Osteoblast (primary cell): ENCODE measurements at places on chromosomes 3 and 15. TPM values are rescaled to one million over a fixed set of nuclear protein-coding genes. Genes with fewer than 3 reads are reported as not detected.
A peak's percentile ranks its signal among the peaks of the same experiment; 100 is the strongest.

DNA sequence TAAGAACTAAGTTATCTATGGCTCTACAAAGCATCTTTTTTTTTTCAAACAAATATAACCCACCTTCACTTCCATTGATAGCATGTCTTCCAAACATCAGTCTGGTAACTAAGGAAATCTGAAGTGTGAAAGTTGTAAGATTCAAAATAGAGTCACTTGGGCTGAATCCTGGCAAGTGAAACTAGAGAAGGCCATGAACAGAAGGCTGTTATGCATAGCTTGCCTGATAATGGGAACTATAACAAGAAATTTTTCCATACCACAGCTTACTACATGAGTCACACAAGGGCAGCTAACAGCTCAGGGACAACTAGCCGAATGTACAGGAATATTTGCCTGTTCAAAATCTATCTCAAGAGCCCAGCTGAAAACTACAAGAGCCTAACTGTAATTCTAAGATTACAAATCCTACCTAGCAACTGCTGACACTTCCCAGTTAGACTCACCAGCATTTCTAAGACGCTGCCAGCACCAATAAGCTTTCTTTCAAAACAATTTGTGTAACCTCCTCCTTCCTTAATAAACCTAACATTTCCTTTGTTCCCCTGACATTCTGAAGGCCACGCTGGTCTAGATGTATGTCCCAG is 1066.5 kb downstream of the PLOD2 start:
- no peaks in the 10 kb centered on the region for H3K27me3 ChIP-seq
- no peak overlapping the region for H3K4me3 ChIP-seq
- no peak overlapping the region for H3K27ac ChIP-seq
- no peak for DNase-seq

DNA sequence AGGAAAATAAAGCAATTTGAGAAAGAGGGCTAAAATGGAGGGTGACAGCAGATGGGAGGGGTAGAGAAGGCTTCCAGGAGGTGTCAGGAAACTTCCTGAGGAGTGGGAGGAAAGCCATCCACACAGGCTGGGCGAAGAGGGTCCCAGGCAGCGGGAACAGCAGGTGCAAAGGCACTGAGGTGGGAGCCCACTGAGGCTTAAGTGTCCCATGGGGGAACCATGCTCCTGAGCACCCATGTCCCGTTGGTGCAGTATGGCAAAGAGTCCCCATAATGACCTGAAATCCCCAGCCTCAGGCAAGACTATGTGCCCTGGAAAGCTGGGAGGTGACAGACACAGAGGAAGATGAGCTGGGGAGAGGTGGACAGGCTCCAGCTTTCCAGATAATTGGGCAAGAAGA is 30.0 kb downstream of the CFAP100 start:
- H3K27ac ChIP-seq = no peak overlapping the region
- DNase-seq = no peak
- no peaks in the 10 kb centered on the region for H3K4me1 ChIP-seq
- no peaks in the 10 kb centered on the region for H3K27me3 ChIP-seq
- H3K4me3 ChIP-seq = no peak overlapping the region
- no peaks in the 10 kb centered on the region for H3K36me3 ChIP-seq

DNA sequence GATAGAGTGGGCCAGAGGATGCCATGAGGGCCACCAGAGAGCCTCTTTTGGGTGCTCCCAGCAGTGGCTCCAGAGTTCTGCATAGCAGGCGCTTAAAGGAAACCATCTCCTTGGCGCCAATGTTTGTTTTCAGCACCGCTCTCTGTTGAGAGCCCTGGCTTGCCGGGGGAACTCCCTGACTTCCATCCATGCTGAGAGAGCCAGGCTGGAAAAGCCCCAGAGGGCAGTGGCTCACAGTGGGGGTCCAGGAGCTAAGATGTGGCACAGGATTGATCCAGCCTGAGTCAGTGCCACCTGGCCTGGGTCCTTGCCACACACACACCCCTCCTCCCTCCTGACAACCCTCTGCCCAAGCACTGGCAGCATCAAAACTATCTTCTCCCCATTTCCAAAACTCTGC is 50.4 kb upstream of the HACD2 start:
- H3K36me3 ChIP-seq = peaks cover 62% of the 10 kb centered on the region
- peaks cover 12% of the 10 kb centered on the region for H3K4me1 ChIP-seq
- no peak overlapping the region for H3K4me3 ChIP-seq
- H3K27ac ChIP-seq = no peak overlapping the region
- no peak for DNase-seq

DNA sequence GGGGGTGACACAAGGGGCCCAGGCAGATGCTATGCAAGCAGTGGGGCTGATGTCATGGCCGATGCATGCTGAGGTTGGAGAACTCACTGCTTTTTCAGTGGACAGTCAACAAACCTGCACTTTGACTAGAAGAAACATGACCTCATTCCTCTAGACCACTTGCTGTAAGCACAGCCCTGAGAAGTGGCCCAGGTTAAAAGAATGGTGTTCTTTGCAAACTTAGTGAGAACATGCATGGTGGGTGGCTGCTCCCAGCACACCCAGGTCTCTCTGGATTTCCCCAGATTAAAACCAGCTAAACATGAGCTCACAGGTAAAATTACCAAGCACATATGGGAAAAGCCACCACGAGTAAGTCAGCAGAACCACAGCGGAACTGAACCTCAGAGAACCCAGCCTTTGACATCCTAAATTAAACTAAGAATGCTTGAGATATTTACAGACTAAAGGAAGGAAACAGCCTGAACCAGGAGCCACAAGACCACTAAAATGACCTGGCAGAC is 15.5 kb downstream of the DLEC1 start:
- no peaks in the 10 kb centered on the region for H3K4me1 ChIP-seq
- no peak for DNase-seq
- H3K36me3 ChIP-seq = no peaks in the 10 kb centered on the region
- H3K27me3 ChIP-seq = peaks cover 2% of the 10 kb centered on the region

- H3K4me3 ChIP-seq = no peak overlapping the region
- H3K27me3 ChIP-seq = no peaks in the 10 kb centered on the region
- DNase-seq = no peak
- peaks cover 17% of the 10 kb centered on the region for H3K4me1 ChIP-seq
- peaks cover 6% of the 10 kb centered on the region for H3K36me3 ChIP-seq
These were observed 48.9 kb downstream of the RFTN1 start for GRCh38 chr3:16464511-16465148.

DNA sequence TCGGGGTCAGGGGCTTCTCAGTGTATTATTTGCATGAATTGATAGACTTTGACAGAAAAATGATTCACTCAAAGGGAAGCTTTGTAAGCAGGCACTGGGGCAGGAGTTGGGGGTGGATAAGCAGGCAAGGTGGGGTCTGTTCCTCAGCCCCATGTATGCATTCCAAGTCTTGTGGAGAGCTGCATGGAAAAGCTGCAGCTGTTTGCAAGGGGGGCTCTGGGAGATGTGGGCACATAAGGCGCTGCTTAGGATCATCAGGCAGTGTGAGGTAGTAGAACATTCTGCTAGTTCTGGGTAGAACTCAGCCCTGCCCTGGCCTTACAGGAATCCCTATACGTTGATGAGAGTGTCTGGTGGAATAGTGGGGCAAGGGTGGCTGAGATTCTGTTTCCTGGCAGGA is 154.2 kb upstream of the LRIG1 start:
- no peaks in the 10 kb centered on the region for H3K27me3 ChIP-seq
- no peaks in the 10 kb centered on the region for H3K4me1 ChIP-seq
- H3K27ac ChIP-seq = no peak overlapping the region
- no peak for DNase-seq

DNA sequence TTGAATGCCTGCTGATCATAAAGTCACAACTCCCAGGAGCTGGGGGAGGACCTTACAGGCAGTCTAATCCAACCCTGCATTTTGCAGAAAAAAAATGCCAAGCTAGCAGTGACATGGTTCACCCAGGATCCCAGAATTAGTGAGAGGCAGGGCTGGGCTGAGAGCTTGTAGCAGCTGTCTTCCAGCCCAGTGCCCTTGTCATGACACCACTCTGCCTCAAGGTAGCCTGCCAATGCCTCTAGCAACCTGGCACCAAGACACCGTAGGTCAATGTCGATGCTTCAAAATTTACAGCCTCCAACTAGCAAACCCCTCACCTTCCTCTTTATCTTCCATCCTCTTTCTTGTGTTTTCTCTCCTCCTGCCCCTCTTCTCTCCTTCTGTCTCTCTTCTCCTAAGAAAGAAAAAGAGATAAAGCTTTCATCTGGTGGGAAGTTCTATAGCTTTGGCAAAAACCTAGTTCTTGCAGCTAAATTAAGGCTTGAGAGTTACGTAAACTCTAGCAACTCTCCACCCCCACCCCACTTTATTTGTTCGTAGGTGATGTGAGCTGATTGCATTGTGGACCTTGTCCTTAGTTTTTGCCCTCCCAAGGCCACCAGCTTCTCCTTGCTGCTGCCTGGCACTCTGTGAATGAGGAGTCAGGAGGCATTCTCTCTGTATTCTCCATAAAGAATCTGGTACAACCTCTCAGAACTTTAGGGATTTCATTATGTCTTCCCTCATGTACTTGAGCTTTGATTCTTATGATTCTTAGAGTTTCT is 18.3 kb upstream of the BFSP2 start:
- H3K27me3 ChIP-seq = peaks cover 6% of the 10 kb centered on the region
- H3K4me3 ChIP-seq = no peak overlapping the region
- no peaks in the 10 kb centered on the region for H3K4me1 ChIP-seq
- no peak for DNase-seq
- no peak overlapping the region for H3K27ac ChIP-seq

DNA sequence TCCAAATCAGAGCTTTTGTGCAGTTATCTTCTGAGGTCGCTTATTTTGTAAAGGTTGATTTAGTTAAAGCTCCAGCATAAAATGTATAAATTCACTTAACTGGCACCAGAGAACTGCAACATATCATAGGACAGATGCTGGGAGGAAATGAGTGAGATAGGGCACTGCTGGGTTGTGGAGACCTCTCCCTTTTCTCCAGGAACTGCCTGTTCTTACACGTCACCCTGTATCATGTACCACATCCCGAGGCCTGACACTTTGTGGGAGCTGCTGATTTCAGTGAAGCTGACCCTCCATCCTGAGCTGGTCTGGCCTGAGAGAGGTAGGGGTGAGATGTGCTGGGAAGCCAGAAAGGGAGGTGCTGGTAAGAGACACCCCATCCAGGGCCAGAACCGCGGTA is 213.8 kb upstream of the FEZF2 start:
- no peaks in the 10 kb centered on the region for H3K27me3 ChIP-seq
- peak overlapping the region; percentile 35 for H3K4me3 ChIP-seq
- DNase-seq = no peak
- H3K36me3 ChIP-seq = no peaks in the 10 kb centered on the region
- H3K27ac ChIP-seq = peak overlapping the region; percentile 95

- H3K36me3 ChIP-seq = no peaks in the 10 kb centered on the region
- no peak overlapping the region for H3K27ac ChIP-seq
- peak; percentile 18 for DNase-seq
- no peaks in the 10 kb centered on the region for H3K4me1 ChIP-seq
These were observed 654.9 kb upstream of the KCNMB2 start for GRCh38 chr3:177881351-177881750.

DNA sequence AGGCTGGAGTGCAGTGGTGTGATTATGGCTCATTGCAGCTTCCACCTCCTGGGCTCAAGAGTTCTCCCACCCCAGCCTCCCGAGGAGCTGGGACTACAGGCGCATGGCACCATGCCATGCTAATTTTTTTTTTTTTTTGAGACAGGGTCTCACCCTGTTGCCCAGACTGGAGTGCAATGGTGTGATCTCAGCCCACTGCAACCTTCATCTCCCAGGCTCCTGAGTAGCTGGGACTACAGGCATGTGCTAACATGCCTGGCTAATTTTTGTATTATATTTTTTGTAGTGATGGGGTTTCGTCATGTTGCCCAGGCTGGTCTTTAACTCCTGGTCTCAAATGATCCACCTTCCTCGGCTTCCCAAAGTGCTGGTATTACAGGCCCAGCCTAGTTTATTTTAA is 4.0 kb downstream of the TEX9 start:
- peaks cover 5% of the 10 kb centered on the region for H3K4me1 ChIP-seq
- H3K4me3 ChIP-seq = no peak overlapping the region
- no peaks in the 10 kb centered on the region for H3K27me3 ChIP-seq

DNA sequence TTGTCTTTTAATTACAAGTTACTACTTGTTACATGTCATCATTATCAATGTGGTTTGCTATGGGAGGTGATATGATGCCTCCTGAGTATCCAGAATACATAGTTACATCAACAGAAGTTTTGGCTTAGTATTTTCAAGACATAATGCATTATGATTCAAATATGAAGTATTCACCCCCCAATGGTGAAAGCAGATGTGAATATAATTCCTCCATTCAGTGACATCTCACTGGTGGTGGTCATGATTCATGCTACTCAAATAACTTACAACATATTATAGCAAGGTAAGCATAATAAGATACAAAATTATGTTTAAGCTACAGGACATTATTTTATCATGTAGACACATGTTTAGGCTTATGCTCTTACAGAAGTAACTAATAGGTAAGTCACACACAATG is 34.9 kb upstream of the TTBK2 start:
- peak; percentile 64 for DNase-seq
- H3K4me1 ChIP-seq = peaks cover 12% of the 10 kb centered on the region

DNAH12 gene
- under 0.01 TPM in 2 replicates for total RNA-seq

NUP210 gene
- total RNA-seq = under 0.01 TPM in 2 replicates

IL20RB gene
- 1.2 and 1.8 TPM in 2 replicates for total RNA-seq

GATA2 gene
- 0.72 and 0.88 TPM in 2 replicates for total RNA-seq

PP2D1 gene
- total RNA-seq = not detected in 2 replicates
